HEK293T (cell line): ENCODE measurements at places on chromosomes 5 and 9.

DNA sequence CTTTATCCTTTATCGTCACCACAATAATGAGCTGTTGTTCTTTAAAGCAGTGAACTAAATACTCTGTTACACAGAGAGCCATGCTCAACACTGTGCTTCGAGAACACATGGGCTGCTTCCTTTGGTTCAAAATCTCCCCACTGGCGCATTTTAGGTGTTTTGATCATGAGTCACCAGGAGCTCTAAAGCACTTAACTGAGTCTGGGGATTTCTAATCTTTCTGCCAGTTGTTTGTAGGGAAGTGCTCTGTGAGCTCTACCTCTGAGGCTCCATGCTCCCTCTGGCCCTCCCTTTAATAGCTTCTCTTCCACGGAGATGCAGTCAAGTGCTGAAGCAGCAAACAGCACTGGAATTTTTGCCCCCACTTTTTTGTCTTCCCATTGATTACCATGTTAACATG lies 17.0 kb downstream of the ERAP2 start:
- no peak for DNase-seq

DNA sequence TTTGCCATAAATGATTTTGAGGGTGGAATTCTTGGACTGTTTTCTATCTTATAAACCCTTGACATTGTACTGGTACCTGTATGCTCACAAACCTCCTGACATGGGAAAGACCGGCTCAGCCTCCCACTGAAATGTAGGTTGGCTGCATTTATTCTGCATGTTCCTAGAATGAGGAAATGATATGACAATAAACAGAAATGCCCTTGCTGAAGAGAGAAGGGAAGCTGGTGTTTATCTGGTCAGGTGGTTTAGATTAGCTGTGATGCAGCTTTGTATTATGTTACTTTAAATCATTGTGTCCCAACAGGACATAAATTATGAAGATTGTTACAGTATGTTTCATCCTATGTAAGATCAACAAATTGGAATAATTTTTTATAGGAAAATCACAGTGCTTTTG lies 23.1 kb upstream of the CATSPER3 start:
- no peak for DNase-seq

- DNase-seq: no peak
Measured at GRCh38 chr9:22921742-22922141, 475.1 kb downstream of the DMRTA1 start.

GRCh38 chr5:25285136-25285535 lies 640.4 kb upstream of the CDH10 start:
- DNase-seq: no peak

- DNase-seq: no peak
Measured at GRCh38 chr5:6721442-6721841, 8.2 kb downstream of the TENT4A start.

GRCh38 chr5:17218353-17219005 lies 1.0 kb downstream of the BASP1 start:
- DNase-seq: peak; percentile 16

DNA sequence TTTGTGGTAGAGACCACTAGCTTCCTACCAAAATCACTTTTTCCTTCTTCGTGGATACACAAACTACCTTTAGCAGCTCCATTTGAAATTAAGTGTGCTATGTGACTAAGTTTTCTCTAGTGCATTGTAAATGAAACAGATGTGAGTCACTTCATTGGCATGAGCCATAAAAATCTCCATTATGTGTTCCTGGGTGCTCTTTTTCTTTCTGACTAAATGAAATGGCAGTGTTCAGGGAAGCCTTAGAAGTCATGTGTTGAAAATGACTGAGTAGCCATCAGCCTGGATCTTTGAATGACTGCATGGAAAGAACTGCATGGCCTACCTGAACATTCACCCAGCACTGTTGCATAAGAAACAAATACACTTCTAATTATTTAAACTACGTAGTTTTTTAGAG lies 107.9 kb downstream of the NDUFAF2 start:
- DNase-seq: no peak

DNA sequence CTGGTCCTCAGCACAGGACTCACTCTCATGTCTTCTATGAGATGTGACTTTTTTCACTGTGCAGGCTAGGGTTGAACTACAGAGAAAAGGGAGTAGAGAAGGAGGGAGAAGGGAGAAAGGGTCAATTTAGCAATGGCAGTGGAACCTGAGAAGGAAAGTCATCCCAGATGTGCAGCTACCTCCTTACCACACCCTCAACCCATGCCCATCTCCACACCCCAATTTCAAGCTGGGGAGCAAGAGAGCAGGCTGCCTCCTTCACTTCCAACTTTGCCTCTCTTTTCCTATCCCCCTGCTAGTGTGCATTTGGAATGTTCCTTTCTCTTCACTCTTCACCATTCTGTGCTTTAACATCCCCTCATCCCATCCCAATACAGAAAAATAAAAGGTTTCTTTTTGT lies 163.5 kb upstream of the MAP3K1 start:
- DNase-seq: no peak

- DNase-seq: no peak
Measured at GRCh38 chr5:55771175-55771655, 33.4 kb downstream of the DDX4 start.

- DNase-seq: no peak
Measured at GRCh38 chr9:126519660-126520420, 93.9 kb upstream of the LMX1B start.

DNA sequence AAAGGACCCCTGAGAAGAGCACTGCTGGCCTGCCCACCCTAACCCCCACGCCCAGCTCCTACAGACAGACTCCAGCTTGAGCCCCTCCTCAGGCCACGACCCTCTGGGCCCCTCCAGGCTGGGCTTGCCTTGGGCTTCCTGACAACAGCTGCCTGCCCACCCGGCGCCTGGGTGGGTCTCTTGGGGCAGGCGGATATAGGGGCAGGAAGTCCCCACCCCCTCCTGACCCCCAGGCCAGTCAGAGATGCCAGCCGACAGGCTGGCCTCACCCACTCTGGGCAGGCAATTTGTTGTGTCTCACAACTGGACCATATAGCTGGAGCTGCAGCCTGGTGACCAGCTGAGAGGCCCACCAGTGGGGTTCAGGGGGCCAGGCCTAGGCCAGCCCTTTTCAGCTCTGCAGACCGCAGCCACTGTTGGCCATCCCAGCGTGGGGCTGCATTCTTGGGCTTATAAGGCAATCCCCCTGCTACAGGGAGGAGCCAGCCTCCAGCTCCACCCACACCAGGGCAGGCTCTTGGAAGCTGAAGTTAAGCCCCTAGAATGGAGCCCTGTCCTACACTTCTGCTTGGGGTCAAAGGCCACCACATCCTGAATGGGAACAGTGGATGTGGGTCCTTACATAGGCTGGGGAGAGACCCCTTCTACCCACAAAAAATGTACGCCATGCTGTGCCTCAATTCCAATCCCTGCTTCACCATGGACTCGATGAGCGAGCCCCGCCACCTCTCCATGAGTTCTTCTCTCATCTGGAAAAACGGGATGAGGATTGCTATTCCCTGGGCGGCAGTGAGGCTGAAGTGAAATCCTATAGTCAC lies 2.0 kb downstream of the PDLIM7 start:
- DNase-seq: peak; percentile 57

- no peak for DNase-seq
Measured at GRCh38 chr9:131278702-131279111, 2.4 kb upstream of the FAM78A start.

- DNase-seq: no peak
Measured at GRCh38 chr5:111551161-111551560, 38.8 kb upstream of the STARD4 start.

DNA sequence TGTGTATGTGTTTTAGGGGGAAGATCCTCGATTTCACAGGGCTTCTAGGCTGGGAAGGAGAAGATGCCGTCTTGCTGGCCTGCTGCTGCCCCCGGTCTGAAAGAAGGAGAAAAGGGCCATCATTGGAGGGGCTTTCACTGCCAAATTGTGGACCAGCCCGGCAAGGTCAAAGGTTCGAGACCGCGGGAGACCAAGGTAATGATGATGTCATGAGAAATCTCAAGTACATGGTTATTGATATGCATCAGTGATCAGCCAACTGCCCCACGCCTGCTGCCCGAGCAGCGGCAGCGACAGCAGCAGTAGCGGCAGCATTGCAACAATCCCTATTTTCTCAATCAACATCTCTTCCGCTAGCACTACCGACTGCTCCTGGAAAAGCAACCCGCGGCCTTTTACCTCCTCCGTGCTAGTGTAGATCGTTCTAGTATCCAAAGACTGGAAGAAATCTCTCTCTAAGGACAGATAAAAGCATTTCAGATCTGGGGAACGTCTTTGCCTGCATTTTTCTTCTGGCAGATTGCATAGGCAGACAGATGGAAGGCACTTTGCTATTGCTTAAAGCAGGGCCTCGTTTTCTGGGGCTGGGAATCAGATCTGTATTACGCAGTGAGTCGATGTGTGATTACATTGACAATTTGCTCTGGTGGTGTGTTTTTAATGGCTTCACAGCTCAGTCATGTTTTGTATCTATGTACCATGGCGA lies 215.3 kb downstream of the MEF2C start:
- DNase-seq: peak; percentile 32

GRCh38 chr5:137828180-137828579 lies 39.5 kb upstream of the MYOT start:
- no peak for DNase-seq

- DNase-seq: no peak
Measured at GRCh38 chr5:14415024-14415697, 166.4 kb upstream of the OTULINL start.

DNA sequence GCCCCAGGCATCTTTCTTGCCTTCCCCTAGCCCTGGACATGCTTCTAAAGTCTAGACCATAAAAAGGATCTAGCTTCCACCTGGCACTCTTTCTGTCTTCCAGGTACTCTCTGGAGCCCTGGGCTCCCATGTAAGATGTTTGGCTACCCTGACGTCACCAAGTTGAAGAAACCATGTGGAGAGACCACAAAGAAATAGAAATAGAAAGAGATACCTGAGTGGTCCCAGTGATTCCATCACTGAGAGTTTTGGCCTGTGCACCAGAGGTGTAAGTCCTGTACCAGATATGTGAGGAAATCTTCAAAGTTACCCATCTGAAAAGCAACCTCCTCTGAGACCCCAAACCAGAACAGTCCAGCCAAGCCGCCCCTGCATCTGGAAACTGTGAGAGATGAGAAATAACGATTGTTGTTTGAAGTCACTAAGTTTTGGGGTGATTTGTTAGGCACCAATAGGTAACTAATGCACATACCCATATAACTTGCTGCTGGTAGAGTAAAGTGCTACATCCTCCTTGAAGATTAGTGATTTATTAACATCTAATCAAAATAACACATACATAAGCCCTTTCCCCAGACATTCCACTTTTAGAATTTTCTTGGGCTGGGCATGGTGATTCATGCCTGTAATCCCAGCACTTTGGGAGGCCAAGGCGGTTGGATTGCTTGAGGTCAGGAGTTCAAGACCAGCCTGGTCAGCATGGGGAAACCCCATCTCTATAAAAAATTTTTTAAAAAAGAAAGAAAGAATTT lies 85.7 kb upstream of the LHFPL2 start:
- no peak for DNase-seq

- DNase-seq: no peak
Measured at GRCh38 chr9:136821826-136822544, 14.2 kb downstream of the RABL6 start.

DNA sequence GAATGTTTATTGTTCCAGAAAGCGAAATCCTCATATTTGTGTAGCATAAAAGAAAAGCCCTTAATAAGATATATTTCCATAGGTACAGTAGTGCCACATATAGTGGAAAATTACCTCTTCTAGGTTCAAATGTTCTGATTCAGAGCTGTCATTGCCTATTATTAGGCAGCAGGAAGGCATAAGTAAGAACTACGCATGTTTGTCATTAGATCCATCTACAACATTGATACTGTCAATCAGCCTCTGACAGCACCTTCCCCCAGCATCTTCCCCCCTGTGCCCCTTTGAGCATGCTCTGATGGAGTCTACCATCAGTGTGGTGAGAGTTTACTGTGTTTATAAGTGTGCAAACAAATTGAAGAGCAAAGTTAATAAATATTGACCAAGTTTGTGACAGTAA lies 816.1 kb downstream of the TLE4 start:
- DNase-seq: no peak

GRCh38 chr5:60540856-60541805 lies 158.8 kb downstream of the DEPDC1B start:
- no peak for DNase-seq

- DNase-seq: no peak
Measured at GRCh38 chr5:173885475-173886010, 2.6 kb upstream of the CPEB4 start.

- DNase-seq: no peak
Measured at GRCh38 chr9:24071716-24072115, 245.7 kb upstream of the ELAVL2 start.

DNA sequence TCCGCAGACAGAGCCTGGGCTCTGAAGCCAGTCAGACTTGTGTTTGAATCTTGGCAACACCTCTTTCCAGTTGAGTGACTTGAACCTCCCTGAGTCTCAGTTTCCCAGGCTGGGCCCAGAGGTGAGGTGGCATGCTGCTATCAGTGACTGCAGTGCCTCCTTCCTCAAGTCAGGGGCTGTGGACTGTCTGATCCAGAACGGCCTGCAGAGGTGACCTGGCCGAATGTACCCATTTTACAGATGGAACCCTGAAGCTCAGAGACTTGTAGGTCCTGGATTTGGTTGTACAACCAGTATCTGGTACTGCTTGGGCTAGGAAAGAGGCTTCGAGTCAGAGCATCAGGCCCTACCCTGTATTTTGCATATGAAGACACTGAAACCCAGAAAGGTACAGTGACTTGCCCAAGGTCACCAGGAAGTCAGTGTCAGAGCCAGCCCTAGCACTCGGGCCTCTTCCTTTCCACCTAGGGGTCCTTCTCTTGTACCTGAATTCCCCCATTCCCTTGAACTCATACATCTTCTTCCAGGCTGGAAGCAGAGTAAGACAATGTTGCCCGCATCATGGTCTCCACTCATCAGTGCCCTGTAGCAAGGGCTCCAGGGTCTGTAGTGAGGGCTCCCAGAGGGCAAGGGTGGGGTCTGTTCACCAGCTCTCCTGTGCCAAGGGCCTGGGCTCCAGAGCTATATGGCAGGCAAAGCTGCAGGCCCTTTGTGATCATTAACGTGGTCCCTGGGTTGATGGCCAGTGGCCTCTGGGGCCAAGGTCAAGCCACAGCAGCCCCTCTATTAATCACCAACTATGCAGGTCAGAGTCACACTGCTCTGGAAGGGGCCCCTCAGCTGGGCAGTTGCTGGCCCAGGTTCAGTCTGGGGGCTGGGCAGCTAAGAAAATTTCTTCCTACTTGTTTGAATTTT lies 28.5 kb downstream of the GSN start:
- no peak for DNase-seq

DNA sequence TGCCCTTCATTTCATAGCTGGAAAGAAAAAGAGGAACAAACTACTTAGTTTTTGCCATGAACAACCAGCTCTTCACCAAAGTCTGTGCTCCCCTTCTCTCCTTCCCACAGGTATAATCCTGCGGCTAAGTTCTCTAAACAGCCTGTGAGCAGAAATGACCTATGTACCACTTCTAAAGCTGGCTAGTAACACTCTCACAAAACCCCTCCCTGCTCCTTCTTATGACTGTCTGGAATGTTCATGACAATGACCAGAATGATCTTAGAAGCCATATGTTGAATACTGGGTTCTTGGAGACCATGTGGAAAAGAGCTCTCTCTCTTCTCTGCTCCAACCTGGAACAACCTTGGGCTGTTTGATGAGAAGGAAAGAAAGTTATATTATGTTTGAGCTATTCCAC lies 12.9 kb upstream of the AMACR start:
- DNase-seq: no peak
